Activated naive CD4-positive, alpha-beta T cell (primary cell): ENCODE measurements at places on chromosomes 7 and 10.

DNA sequence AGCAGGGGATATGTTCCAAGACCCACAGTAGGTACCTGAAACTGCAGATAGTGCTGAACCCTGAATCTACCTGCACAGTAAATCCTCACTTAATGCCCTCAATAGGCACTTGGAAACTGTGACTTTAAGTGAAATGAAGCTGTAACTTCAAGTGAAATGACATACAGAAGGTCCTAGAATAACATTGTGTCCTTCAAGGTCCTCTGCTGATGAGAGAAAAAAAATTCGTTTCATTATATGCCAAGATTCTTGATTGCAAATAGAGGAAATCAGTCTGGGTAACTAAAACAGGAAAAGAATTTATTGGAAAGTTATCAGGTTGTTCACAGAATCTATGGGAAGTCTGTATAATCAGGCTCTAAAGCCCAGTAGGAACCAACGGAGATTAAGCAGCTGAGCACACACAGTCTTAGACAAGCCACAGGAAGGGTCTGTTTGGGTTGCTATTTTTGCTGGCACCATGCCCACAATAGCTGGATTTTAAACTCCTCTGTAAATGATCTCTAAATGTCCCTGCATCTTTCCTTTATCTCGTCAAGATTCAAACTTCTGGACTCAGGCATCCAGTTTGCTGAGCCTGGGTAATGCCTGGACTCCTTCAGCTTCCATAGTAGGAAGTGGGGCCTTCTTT is 57.5 kb downstream of the EXOC4 start:
- DNase-seq: no peak

DNA sequence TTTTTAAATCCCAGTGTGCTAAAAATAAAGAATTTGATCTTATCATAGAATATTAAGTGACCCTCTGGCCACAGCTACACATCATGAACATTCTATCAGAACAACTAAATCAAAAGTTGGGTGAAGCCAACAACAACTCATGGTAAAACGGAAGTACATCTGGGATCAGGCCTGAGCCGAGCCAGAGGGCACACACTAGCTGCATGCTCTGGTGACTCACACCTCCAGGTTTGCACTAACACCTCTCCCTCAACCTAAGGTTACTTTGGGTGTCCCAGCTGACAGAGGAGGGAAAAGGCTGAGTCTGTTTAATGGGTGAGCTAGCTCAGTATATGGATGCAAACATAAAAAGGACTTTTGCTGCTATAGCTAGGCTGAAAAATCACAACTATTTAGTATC is 281.6 kb downstream of the HGF start:
- no peak for DNase-seq

DNA sequence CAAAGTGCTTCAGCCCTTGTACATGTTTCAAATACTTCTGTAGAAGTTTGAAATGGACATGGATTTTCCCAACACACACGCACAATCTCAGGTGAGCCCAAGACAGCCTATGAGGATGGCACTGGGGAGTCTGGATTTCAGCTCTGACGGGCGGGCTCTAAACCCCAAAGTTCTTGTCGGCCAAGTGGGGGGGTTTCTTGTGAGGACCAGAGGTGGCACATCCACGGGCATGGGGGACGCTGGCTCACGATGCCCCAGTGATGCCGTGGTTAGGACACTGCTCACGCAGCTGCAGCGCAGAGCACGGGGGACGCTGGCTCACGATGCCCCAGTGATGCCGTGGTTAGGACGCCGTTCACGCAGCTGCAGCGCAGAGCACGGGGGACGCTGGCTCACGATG is 280.1 kb downstream of the DNAJB6 start:
- no peak for DNase-seq

DNA sequence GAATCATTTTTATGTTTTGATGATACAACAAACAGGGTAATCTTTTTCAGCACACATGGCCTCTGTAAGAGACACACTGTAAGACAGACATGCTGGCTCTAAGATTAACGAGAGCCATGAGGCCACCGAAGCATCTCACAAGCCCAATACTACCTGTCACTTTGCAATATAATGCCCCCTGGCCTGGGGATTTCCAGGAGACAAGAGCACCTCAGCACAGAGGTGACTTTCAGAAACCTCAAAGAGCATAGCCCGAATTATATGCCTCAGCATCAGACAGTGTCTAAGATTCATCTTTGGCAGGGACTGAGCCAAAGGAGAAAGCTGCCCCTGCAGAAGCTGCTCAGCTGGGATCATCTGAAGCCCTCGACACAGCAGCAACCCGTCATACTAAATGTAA is 44.2 kb upstream of the TMEM213 start:
- DNase-seq: no peak

- DNase-seq: no peak
These were observed 242.0 kb downstream of the ARHGAP12 start for GRCh38 chr10:31686599-31686998.

- DNase-seq: peak; percentile 75
These were observed 31.6 kb downstream of the IKZF1 start for GRCh38 chr7:50335795-50336754.

DNA sequence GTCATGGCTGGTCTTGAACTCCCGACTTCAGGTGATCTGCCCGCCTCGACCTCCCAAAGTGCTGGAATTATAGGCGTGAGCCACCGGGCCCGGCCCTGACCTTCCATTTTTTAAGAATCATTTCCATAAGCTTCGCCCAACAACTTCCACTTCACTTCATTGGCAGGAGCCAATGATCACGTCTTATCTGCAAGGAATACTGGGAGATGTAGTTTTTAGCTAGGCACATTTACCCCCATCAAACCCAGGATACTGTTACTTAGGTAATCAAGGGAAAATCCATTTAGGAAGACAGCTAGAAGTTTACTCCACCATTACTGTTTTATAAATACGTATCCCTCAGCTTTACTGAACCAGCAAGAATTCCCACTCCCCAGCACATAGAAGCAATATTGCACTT is 3.4 kb upstream of the CDK13 start:
- no peak for DNase-seq

GRCh38 chr10:7672341-7673134 is 5.8 kb upstream of the ITIH5 start:
- DNase-seq: no peak

GRCh38 chr10:33876584-33877400 is 542.3 kb upstream of the NRP1 start:
- DNase-seq: no peak

DNA sequence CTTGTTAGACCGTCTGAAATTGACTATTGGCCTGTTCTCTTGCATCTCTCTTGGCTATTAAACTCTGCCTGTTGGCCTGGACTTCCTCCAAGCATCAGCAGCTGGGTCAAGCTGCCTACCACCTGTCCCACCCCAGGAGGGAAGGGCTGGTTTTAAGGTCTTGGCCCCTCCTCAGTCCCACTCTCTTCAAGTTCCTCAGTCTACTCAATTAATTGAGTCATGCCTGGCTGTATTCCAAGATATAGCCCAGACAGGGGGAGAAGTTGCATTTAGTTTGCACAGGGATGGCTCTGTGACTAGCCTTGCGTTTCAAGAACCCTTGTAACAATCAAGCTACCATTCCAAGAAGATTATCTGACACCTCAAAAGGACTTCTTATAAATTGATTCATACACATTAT is 113.8 kb upstream of the GLI3 start:
- DNase-seq: no peak

GRCh38 chr7:21099432-21099831 is 312.7 kb upstream of the SP8 start:
- no peak for DNase-seq

DNA sequence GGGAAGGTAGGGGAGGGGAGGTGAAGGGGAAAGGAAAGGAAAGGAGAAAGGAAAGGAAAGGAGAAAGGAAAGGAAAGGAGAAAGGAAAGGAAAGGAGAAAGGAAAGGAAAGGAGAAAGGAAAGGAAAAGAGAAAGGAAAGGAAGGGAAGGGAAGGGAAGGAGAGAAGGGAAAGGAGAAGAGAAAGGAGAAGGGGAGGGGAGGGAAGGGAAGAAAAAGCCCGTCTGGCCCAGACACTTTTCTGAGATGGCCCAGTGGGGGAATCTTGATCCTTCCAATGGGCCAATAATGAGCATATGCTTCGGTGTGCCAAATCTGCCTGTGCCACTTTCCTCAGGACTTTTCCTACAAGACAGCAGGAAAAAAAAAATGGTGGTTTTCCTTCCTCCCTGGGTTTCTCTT is 64.5 kb downstream of the CH25H start:
- no peak for DNase-seq

GRCh38 chr10:22315455-22316285 is 518 bp upstream of the COMMD3 start:
- no peak for DNase-seq

- peak; percentile 63 for DNase-seq
These were observed 9.9 kb downstream of the ZNF511 start for GRCh38 chr10:133318494-133319127.

DNA sequence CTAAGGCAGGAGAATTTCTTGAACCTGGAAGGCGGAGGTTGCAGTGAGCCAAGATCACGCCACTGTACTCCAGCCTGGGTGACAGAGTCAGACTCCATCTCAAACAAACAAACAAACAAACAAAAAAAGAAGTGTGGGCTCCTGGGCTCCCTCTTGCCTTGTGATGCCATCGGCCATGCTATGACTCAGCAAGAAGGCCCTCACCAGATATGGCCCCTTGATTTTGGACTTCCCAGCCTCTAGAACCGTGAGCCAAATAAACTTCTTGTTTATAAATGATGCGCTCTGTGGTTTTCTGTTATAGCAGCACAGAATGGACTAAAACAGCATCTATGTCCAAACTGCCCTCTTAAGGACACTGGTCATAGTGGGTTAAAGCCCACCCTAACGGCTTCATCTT is 29.9 kb upstream of the RHEB start:
- no peak for DNase-seq

GRCh38 chr10:1323951-1324350 is 267.8 kb downstream of the WDR37 start:
- no peak for DNase-seq

GRCh38 chr7:143456992-143457793 is 13.9 kb downstream of the TAS2R60 start:
- DNase-seq: no peak

- DNase-seq: no peak
These were observed 12.5 kb downstream of the ZNF365 start for GRCh38 chr10:62386356-62387320.

DNA sequence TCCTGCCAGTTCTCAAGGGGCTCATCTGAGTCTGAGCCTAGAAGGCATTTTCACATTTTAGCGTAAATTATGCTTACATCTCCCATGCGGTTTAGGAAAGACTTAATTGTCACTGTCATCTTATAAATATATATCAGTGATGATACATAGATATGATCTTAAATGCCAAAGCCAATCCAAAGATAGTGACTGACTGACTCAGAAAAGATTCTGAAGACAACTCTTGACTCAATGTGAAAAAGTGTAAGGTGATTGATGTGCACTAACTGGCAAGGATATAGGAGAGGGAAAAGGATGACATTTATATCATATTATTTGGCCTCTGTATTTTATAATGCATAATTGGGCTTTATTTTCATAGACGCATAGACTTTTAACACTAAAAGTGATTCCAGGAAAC is 84.9 kb upstream of the LRRN3 start:
- no peak for DNase-seq

DNA sequence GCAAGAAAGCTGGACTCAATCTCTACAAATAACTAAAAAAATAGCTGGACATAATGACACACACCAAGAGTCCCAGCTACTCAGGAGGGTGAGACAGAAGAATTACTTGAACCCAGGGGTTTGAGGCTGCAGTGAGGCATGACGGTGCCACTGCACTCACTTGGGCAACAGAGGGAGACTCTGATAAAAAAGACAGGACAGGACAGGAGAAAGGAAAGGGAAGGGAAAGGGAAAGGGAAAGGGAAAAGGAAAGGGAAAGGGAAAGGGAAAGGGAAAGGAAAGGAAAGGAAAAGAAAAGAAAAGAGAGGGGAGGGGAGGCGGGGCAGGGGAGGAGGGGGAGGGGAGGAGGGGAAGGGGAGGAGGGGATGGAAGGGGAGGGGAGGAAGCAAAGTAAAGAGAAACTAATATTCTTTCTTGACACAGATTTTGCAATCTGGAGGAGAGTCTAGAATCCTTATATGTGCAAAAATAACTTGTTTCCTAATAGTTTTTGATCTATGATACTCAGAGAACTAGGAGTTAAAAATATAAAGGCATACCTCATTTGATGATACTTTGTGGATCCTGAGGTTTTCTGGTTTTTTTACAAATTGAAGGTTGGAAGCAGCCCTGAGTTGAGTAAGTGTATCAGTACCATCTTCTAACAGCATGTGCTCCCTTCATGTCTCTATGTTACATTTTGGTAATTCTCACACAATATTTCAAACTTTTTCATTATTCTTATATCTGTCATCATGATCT is 8.0 kb downstream of the SAR1A start:
- DNase-seq: no peak

- no peak for DNase-seq
These were observed 757.0 kb upstream of the GALNT17 start for GRCh38 chr7:70374772-70375533.

DNA sequence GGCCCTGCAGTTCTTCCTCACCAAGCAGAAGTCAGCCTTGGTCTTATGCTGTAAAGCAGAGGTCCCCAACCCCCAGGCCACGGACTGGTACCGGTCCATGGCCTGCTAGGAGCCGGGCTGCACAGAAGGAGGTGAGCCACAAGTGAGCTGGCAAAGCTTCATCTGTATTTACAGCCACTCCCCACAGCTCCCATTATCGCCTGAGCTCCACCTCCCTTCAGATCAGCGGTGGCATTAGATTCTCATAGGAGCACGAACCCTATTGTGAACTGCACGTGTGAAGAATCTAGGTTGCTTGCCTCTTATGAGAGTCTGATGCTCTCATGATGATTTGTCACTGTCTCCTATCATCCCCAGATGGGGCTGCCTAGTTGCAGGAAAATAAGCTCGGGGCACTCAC is 87.6 kb upstream of the NEBL start:
- DNase-seq: no peak

GRCh38 chr7:28729281-28729680 is 228.8 kb downstream of the TRIL start:
- no peak for DNase-seq

DNA sequence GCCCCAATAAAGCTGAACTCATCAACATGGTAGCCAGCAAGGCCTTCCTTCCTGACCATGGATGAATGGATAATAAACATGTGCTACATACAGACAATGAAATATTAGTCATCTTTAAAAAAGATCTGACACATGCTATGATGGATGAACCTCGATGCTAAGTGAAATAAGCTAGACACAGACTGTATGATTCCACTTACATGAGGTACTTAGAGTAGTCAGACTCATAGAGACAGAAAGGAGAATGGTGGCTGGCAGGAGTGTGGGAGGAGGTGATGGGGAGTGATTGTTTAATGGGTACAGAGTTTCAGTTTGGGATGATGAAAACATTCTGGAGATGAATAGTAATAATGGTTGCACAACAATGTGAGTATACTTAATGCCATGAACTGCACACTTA is 114.1 kb upstream of the SORCS3 start:
- DNase-seq: no peak

- DNase-seq: no peak
These were observed 54.2 kb upstream of the TARP start for GRCh38 chr7:38327637-38328036.

DNA sequence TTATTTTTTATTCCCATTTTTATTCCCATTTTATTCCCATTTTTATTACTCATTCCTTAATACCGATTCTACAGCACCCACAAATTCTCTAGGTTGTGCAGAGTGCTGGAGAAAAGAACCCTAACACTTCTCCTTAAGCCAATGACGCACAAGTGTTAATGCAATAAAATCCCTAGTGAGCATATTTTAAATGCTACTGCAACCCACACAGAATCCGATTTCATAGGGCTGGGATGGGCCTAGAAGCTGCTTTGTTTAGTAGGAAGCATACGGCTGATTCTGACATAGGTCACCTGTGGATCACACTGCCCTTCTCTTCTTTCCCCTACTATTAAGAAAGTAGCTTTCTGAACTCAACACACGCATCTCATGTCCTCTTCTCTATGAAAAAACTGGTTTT is 45.1 kb upstream of the CABCOCO1 start:
- DNase-seq: no peak

- no peak for DNase-seq
These were observed 162.9 kb downstream of the CREB5 start for GRCh38 chr7:28575241-28575643.
